ENCODE measurements at places on chromosomes 16 and 17.

DNA sequence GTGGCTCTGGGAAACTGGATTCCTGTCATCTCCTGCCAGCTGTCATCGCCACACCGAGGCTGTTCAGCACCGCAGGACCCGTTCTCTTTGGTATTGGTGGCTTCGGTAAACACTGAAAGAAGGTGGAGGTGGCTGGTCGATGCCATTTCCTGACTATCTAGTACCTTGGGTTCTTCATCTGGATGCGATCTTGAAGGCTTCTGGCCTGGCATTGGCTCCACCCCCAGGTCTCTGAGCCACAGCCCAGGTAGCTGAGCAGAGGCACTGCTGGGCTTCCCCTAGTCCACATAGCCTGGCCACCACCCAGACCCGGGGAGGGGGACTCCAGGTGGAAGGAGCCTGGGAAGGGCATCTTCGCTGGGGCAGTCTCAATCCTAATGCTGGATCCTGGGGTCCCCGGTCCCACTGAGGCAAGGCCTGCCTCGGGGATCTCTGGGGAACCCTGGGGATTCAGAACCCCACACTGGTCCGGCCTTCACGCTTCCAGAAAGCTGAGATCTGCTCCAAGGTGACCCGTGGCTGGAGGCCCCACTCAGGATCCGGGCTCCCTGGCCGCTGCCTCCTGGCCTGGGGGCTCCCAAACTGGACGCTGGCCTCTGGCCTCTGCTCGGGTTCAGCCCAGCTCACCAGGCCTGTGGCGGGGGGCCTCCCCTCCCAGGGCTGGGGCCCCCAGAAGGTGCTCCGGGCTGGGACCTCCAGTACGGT, 1.8 kb downstream of the C16orf54 start:
- DNase-seq: no peak

GRCh38 chr16:86925067-86925791, 346.9 kb downstream of the FOXL1 start:
- DNase-seq: peak; percentile 87

DNA sequence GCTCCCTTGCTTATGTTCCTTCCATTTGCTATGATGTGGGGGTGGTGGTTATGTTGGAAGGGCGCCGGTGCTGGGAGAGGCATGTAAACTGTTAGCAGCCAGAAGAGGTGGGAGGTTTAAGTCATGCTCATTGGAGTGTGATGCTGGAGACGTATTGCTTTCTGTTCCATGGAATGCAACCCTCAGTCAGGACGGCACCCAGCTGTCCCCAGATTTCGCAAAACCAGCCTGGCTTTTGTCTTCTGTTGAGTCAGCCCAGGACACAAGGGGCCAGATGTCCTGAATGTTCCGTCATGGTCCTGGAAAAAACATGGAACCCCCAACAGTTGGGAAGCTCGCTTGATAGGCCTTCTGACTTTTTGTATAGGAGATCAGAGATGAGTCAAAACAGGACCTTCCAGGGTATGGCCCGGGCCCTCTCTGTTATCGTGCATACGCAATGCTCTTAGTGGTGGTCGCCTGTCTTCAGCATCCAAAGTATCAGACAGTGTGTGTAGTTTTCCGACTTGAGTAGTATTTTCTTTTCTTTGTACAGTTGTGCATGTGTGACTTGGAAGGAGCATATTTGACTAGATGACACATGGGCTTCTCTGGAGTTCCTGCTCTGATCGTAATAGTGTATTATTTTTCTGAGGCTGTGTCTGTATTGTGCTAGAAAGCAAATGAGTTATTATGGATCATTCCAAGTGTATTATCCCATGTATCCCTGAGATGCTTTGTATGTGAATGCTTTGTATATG, 201.9 kb downstream of the SNX29 start:
- no peak for DNase-seq

GRCh38 chr16:76976101-76976500, 214.9 kb upstream of the MON1B start:
- no peak for DNase-seq

GRCh38 chr17:4901108-4901647, 1.7 kb downstream of the CHRNE start:
- DNase-seq: no peak

- no peak for DNase-seq
Observed at GRCh38 chr17:19248151-19248927, 11.2 kb downstream of the EPN2 start.

- no peak for DNase-seq
Observed at GRCh38 chr17:4215882-4216570, 47.8 kb downstream of the ANKFY1 start.

DNA sequence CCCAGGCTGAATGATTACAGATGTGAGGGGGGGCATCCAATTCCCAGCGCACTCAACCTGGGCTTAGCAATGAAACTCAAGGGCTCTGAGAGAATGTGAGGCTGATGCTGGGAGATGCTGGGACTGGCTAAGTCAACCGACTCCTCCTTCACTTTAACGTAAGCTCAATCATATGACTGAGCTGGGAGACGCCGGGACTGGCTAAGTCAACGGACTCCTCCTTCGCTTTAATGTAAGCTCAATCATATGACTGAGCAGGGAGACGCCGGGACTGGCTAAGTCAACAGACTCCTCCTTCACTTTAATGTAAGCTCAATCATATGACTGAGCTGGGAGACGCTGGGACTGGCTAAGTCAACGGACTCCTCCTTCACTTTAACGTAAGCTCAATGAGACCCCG, 179.4 kb downstream of the VPS53 start:
- no peak for DNase-seq

GRCh38 chr16:49738001-49738400, 117.9 kb downstream of the ZNF423 start:
- no peak for DNase-seq

- DNase-seq: no peak
Observed at GRCh38 chr16:75382611-75383010, 50.7 kb downstream of the CFDP1 start.
